ENCODE measurements at places on chromosomes 5 and 9.

DNA sequence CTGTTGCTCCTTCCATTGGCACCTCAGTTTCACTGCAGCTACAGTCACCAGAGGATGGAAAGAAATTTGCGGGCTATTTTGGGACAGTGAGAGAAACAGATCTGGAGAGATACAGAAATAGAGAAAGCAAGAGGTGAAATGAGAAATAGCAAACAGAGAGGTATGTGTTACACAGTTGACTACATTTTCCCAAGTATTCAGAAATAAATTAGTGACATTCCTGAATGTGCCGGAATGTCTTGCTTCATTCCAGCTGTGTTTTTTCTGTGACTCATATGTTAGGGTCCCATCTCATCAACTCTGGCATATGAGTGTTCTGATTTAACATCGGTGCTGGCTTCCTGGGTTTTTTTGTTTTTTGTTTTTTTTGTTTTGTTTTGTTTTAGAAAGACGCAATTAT is 63.8 kb upstream of the ZNF462 start:
- no peak for DNase-seq

GRCh38 chr5:56705217-56705616 is 110.1 kb upstream of the MAP3K1 start:
- no peak for DNase-seq

DNA sequence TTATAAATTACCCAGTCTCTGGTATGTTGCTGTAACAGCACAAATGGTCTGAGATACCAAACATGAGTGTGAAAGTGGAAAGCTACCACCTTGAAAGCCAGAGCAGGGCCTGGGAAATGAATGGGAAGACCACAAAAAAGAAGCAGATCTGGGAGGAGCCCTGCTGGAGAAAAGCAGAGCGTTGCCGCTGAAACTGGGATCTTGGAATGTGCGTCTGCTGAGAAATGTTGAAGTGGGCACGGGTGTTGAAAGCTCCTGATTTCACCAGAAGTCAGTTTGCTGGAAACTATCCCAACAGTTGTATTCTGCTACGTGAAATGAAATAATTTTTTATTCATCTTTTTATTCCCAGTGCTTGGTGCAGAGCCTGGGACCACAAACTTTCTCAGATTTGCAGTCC is 40.0 kb downstream of the NUDT12 start:
- DNase-seq = no peak

DNA sequence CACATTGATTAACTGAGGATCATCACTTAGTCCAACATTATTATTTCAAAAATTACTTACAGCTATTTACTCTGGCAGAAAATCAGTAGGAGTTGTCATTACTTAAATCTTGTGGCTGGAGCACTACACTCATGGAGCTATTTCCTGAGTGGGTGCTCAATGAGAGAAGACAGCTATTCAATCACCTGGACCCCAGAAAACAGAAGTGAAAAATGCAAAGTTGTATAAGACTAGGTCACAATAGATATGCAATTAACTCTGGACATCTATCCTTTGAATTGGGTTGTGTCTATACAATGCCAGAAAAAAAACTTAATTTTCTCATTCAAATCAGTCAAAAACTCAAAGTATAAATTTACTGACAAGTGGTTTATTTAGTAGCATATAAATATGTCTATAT is 340.9 kb downstream of the EFNA5 start:
- DNase-seq = no peak
